ENCODE measurements at places on chromosomes 12 and 14.

DNA sequence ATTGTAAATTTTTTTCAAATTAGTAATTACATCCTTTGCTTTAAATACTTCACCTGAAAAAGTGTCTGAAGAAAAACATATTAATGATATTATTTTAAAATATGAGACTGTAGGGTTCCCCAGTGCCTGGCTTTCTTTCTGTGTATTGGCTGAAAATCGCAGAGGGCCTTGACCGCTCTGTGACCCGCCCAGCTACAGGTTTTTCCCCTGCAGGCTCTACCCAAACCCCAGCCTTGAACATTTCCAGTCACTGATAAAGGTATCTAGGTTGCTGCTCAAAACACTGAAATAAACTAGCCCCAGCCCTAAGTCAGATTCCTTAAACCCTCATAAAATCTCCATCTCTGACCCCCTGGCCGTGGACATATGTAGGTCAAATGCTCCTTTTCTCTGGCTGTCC is 11.9 kb downstream of the KLRG1 start:
- no peak for DNase-seq

GRCh38 chr12:120175062-120175461 is 19.5 kb downstream of the GCN1 start:
- no peak for DNase-seq

DNA sequence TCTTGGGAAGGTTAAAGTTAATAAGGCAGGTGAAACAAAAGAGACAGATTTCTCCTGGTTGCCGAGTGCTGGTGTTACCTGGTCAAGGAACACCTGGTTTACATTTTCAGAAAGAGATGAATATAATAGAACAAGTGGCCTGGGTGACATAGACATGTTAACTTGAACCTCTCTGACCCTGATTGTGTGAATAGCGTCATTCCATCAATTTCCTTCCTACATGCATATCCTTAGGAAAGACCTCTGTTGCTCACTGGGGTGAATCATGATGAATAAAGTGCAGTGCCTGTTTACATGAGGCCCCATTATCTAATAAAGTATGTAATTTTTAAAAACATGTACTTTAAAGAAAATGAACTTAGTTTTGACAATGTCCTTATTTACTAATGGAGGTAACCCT is 1822.9 kb upstream of the FLRT2 start:
- no peak for DNase-seq

- DNase-seq = no peak
Measured at GRCh38 chr12:64666054-64666914, 56.0 kb downstream of the RASSF3 start.

- no peak for DNase-seq
Measured at GRCh38 chr14:24178399-24179178, 6.7 kb downstream of the REC8 start.

- DNase-seq = no peak
Measured at GRCh38 chr14:77825895-77826519, 26.1 kb downstream of the ADCK1 start.

- no peak for DNase-seq
Measured at GRCh38 chr12:95248604-95249360, 31.2 kb downstream of the VEZT start.

GRCh38 chr14:98408024-98408555 is 863.9 kb downstream of the BCL11B start:
- DNase-seq = no peak

GRCh38 chr14:28782301-28782700 is 15.7 kb downstream of the FOXG1 start:
- no peak for DNase-seq

DNA sequence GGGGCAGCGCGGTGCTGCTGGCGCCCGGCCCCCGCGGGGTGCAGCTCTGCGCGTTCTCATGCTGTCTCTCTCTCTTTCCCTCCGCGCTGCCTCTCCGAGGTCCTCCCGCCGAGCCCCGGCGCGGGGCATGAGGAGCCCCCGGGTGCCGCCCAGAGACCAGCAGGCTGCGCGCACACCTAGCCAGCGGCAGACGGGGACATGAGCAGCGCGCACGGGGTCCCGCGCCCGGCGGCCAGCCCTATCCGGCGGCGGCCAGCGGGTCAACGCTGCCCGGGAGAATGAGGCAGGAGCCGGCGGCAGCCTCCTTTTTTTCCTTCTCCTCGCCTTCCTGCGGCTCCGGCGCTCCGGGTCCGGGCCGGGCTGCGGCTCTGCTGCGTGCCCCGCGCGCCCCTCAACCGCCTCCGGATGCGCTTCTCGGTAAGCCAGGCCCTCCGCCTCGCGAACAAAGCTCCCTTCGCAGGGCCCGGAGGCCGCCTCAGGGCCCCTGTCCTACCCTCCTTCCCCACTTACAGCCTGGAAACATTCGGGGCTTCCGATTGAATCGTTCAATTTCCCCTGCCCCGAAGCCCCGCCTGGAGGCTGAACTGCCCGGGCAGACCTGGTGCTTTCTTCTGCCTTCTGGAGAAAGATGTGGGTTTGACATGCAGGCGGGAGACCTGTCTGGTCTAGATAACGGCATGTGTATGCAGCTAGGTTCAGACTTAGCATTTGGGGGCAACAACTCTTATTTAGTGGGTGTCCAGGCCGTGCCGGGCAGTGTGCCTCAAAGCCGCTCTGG is at the start of gene TUNAR:
Gene TUNAR (plus strand): TSS at position 72 of the 778 bp plus-strand sequence.
- no peak for DNase-seq

DNA sequence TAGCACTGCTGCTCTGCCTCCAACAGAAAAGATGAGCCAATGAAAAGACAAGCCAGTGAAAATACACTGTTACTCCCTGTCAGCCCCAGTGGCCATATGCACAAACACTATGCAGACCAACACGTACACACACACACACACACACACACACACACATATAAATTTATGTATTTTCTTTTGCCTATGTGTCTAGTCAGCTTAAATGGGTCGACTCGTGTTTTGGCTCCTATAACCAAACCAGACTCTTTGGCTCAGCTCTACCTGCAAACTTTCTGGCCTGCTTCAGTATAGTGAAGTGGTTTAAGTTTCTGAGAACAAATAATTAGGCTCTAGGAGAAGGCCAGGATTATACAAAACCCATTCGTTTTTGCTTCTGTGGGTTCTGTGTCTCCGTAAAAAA is 30.3 kb upstream of the PMCH start:
- no peak for DNase-seq

- no peak for DNase-seq
Measured at GRCh38 chr14:22185191-22185590, 403.8 kb downstream of the DAD1 start.

GRCh38 chr12:119440803-119441360 is 106.4 kb downstream of the CCDC60 start:
- DNase-seq = no peak

All from amygdala (tissue), 56 donors.